ENCODE measurements at places on chromosomes 4 and X.

GRCh38 chrX:34642849-34643248 is 14.2 kb downstream of the TMEM47 start:
- no peak for DNase-seq

DNA sequence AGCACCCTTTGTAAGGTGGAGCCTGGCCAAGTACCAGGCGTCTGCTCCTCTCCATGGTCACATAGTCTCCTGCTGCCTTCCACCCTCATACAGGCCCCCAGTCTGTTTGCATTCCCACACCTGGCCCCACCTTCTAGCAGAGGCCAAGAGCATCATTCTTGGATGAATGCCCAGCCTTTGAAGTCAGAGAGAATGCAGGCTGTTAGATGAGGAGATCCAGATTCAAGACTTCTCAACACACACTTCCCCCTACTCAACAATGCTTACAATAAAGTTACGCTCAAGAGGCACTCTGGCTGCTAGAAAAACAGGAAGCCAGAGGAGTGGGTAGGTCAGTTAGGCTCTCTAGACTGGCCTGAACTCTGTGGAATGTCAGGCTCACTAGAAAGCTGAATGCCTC is 43.3 kb downstream of the SHROOM4 start:
- no peak for DNase-seq

GRCh38 chr4:100635899-100636298 is 118.1 kb upstream of the EMCN start:
- no peak for DNase-seq

GRCh38 chr4:172546782-172547181 is 621.8 kb upstream of the GALNT7 start:
- DNase-seq, result no peak

DNA sequence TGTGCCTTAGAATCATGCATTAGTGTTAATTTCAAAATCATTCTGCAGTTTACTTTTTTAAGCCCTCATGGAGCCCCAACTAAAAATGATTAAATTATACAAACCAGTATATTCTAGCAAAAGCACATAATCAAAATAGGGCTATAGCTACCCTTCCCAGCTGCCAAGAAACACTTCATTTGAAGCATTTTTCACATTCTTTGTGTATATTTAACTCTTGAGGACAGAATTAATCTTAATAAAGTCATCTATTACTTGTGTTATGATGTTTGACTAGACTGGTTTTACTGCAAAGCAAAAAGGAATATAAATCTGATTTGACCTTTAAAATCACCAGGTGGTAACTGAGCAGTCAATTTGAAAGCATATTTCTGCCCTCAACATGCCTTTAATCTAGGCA is 145.1 kb downstream of the PRDM5 start:
- no peak for DNase-seq

GRCh38 chrX:17944833-17945497 is 83.9 kb upstream of the RAI2 start:
- DNase-seq, result no peak

DNA sequence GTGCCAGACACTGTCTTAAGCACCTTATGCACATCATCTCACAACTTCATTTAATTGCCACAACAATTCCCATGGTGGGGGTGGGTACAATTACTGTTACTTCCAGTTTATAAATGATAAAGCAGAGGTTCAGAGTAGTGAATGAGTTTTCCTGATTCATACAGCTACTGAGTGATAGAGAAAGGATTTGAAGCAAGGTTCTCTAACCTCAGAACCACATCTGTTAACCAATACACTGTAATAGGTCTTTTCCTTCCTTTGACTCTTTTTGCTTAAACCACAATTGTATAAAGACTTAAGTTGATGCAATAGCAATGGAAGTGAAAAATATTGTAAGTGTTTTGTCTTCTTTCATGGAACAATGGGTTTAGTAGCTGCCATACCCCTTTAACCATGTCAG is 43.5 kb upstream of the PAK3 start:
- DNase-seq, result no peak

- DNase-seq, result no peak
These were observed 133.5 kb upstream of the NDST3 start for GRCh38 chr4:117900832-117901231.

DNA sequence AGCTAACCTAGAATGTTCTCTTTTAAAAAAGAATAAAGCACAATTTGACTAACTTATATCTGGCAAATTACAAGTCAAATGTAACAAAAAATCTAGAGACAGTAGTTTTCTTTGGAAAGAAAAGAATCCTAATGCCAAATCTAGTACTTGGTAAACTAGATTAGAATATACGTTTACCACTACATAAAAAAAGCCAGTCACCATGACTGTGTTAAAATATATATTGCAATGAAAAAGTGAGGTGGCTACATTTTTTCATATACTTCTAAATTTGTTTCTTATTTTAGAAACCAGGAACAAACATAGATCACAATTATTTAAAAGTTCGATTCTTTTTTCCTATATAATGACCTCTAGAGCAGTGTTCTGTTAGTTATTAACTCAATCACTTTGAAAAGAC is 29.6 kb upstream of the PPA2 start:
- DNase-seq, result no peak

GRCh38 chrX:1397001-1397400 is 5.1 kb upstream of the SLC25A6 start:
- DNase-seq, result no peak

DNA sequence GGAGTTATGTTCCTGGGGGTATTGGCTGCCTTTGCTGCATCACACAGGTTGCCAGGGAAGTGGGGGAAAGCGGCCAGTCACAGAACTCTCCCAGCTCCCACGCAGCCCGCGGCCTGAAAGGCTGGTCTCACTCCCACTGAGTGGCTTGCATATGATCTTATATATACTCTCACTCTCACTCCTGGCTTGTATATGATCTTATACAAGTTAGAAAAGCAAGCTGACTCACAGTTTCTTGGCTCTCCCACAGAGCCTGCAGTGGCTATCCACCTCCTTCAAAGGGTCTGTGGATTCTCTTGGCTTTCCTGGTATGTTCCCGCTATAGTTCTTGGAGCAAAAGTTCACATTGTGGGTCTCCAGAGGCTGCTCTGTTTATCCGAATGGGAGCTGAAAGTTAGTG is 833.5 kb upstream of the GALNTL6 start:
- DNase-seq, result peak; percentile 10

GRCh38 chr4:123043793-123044425 is 121.5 kb upstream of the NUDT6 start:
- DNase-seq, result no peak

DNA sequence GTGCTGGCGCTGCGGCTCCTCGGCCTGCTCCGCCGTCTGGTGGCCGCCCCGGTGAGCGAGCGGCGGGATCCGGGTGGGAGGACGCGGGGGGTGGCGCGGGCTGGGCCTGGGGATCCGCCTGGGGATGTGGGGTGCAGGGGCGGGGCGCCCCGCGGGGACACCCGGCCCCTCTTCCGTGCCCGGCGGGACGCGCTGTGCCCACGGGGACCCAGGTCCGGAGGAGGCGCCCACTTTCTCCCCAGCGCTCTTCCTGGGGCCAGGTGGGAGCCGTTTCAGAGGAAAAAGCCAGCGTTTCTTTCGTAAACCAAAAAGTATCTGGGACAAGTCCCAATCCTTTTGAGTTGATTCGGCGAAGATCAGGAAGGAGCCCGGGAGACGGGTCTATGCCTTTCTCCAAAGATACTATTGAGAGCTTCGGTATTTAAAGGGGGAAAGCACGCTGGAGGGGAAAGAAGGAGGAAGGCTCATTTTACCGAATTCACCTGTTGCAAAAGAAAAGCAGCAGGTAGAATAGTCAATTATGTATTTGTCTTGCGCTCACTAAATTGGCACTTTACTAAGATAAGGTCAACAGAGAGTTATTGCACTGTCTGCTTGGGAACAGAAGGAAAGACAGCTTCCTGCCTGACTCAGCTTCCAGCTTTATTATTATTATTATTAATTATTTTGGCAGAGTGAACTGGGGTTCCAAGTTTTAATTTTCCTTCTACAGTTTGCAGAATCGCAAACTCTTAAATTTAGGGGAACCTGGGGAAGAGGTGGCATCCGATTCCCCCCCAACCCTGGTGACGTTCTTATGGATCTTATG is 81.5 kb upstream of the CD99 start:
- DNase-seq, result no peak

DNA sequence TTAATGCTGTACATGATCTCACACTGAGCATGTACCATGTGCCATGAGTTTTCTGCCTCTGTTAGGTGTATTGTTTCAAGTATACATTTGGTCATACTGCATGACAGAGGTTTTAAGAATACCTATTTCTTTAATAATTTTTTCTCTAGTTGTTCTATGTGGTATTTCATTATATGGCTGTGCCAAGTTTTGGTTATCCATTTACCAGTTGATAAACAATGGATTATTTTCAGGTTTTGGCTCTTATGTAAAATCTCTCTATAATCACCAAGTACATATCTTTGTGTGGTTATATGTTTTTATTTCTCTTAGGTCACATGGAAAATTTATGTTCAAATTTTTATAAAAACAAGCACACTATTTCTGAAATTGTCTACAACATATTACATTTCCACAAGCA is 221.9 kb downstream of the GPM6A start:
- no peak for DNase-seq

DNA sequence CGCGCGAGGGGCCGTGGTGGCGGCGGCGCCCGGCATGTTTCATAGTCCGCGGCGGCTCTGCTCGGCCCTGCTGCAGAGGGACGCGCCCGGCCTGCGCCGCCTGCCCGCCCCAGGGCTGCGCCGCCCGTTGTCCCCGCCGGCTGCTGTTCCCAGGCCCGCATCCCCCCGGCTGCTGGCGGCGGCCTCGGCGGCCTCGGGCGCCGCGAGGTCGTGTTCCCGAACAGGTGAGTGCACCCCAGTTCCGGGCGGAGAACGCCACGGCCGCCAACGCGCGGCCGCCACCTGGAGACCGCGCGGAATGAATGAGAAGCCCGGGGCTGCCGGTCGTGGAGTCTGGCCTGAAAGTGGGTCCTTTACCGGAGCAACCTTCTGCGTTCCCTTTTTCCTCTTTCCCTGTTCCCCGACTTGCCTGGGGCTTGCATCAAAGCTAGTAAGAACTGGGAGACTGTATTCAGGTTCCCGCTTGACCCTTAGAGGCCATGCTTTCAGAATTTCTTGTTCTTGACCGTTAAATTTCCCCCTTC is 429 bp downstream of the NOCT start:
- DNase-seq, result peak; percentile 45

- no peak for DNase-seq
These were observed 5.3 kb downstream of the ARSF start for GRCh38 chrX:3046253-3047240.

- DNase-seq, result peak; percentile 40
These were observed 361 bp downstream of the QDPR start for GRCh38 chr4:17511509-17511949.

GRCh38 chr4:156623376-156623775 is 348.2 kb downstream of the PDGFC start:
- DNase-seq, result no peak

- DNase-seq, result no peak
These were observed 175.3 kb downstream of the TSPAN5 start for GRCh38 chr4:98482847-98483806.

- DNase-seq, result no peak
These were observed 495.0 kb upstream of the SLIT2 start for GRCh38 chr4:19756661-19757060.

- no peak for DNase-seq
These were observed 148.7 kb downstream of the FSTL5 start for GRCh38 chr4:162015090-162015489.

DNA sequence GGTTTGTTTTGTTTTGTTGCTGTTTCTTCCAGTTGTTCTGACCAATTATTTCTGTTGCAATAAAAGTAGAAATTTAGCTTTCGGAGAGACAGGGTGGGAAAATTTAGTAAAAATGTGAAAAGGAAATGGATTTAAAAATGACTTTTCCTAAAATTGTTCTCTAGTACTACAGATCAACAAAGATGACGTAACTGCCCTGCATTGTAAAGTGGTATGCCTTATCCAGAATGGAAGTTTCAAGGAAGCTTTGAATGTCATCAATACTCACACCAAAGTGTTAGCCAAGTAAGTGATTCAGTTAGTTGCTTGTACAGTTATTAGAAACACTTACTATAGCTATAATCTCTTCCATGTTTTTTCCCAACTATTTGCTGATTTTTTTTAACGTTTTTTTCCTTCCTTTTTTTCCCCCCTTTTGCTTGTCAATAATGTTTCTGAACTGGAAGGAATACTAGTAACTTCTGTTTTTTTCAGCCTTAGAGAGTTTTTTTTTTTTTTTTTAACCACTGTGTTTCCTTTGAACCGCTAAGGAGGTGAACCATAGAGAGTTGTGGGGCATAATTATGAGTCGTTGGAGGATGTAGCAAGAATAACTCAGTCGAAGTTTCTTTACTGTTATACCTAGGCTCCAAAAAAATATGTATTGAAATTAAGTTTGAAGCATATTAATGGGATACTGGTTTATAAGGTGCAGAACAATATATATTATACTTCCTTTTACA is 2.2 kb downstream of the SRP72 start:
- DNase-seq, result no peak

GRCh38 chr4:54737421-54737820 is 79.7 kb downstream of the KIT start:
- peak; percentile 15 for DNase-seq

- DNase-seq, result no peak
These were observed 24.4 kb downstream of the TXK start for GRCh38 chr4:48109413-48110263.

DNA sequence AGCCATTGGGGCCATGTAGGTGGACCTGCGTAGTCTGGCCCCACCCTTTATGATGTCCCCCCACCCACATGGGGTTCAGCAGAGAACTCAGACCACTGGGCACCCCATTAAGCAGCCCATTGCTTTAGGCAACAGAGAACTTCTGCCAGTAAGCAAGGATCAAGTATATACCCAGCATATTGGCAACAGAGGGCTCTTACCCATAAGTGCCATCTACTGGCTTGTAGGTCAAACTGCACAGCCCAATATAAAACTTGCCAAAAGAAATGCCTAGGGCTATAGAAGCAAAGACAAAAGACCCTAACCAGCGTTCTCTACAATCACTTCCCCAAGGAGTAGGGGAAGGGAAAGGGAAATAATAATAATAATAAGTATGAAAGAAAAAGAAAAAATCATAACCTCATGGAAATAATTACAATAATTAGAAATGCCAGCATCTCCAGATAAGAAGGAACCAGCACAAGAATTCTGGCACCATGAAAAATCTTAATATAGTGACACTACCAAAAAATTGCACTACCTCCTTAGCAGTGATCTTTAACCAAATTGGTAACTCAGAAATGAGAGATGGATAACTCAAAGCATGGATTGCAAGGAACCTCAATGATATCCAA is 1090.7 kb downstream of the FAT4 start:
- no peak for DNase-seq

DNA sequence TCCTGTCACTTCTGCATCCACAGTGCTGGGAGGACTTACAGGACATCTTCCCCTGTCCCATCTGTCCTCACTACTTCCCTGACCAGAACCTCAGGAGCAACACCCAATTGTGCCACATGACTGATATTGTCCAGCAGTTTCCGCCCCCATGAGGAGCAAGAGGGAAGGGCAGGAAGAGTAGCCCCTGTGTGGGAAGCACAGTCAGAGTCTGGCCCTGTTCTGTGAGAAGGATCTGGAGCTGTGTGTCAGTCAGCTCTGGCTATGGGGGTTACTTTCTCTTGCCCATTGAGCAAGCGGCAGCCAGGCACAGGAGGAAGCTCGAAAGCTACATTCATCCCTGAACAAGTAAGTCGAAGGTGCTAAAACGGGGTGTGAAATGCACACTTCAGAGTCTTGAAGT is 14.8 kb upstream of the TRIM60 start:
- DNase-seq, result no peak

GRCh38 chr4:146271466-146271865 is 57.1 kb downstream of the REELD1 start:
- no peak for DNase-seq

- no peak for DNase-seq
These were observed 51.7 kb downstream of the HAND2 start for GRCh38 chr4:173478201-173478912.

- DNase-seq, result no peak
These were observed 7.9 kb upstream of the FAM13A start for GRCh38 chr4:89064848-89065247.
